Astrocyte of the spinal cord (primary cell): ENCODE measurements at places on chromosomes 11 and 22.

- no peak for DNase-seq
These were observed 9.1 kb upstream of the MN1 start for GRCh38 chr22:27810609-27811151.

GRCh38 chr11:88354912-88355311, 17.4 kb upstream of the CTSC start:
- DNase-seq: no peak

- no peak for DNase-seq
These were observed 23.6 kb downstream of the SLC5A12 start for GRCh38 chr11:26698224-26698623.

DNA sequence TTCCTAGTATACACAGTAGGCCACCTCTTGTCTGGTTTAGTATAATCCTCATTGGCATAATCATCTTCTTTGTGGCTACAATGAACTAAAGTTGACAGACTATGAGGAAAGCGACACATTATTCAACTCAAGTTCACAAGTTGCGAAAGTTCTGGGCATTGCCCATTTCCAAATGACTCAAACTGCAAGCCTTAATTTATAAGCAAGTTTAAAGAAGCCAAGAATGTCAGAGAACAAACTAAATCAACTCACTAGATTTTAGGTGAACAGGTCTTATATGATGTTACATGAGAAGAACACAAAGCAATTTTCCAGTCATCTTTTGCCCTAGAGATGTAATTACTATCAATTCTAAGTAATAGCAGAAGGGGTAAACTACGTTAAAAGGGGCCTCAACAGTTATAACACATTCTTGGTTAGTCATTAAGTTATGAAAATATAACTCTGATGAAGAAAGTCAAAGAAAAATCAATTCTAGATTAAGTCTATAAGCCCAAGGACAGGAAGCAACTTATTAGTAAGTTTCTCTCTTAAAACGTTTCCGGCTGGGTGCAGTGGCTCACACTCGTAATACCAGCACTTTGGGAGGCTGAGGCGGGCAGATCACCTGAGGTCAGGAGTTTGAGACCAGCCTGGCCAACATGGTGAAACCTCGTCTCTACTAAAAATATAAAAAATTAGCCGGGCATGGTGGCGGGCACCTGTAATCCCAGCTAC, 21.5 kb downstream of the PICALM start:
- DNase-seq: no peak

- DNase-seq: no peak
These were observed 16.7 kb downstream of the DDX25 start for GRCh38 chr11:125921042-125921441.

GRCh38 chr11:129997513-129997912, 5.1 kb downstream of the PRDM10 start:
- no peak for DNase-seq

GRCh38 chr22:39240831-39241793, 3.7 kb downstream of the PDGFB start:
- no peak for DNase-seq

GRCh38 chr11:36039471-36039870, 95.6 kb downstream of the LDLRAD3 start:
- DNase-seq: no peak

DNA sequence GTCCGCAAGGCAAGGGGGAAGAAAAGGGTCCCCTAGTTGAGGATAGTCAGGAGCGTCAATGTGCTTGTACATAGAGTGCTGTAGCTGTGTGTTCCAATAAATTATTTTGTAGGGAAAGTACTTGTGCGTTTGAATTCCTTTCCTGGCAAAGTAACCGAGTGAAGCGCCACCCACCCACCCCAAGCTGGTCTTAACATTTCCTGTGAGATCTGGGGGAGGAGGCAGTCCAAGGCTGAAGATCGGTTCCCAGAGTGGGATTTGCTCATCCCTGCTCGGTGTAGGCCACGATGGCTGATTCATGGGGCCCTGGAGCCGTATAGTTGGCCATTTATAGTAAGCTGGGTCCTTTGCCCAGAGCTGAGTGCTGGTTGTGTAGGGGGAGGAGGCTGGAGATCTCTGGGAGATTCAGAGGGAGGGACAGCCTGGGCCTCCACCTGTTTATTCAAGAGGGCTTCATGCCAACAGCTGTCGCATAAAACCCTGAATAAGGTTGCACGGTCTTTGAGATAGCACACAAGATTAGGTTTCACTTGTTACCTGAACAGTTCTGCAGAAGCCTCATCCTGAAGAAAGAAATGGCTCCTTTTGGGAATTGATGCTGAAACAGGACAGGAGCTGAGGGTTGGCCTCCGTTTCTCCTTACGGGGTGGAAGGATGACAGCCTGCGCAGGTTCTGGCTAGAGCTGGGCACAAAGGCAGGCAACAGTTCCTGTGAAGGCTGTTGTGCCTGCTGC, 2.4 kb downstream of the ATF4 start:
- peak; percentile 57 for DNase-seq

DNA sequence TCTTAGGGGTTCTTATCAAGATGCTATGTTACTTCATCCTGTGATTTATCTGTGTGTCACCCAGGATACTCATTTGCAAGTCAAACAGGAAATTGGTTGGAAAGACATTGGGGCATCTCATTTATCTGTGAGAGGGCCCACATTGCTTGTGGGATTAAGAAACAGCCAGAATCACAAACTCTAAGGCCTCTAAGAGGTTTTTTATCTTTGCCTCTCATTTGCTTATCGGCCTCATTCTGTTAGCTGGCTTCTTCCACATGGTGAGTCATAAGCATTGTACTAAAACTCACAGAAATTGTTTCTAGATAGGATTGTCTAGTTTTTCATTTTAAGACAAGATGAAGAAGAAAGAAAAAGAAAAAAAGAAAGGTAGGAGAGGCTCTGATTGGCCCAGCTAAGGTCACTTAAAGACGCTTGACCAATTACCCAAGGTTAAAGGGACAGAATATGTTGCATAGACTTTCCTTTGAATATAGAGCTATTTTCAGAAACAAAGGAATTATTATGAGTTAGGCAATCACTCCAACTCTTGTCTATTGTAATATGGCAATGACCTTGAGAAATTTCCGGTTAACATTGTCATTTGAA, 121.9 kb downstream of the ARHGAP42 start:
- peak; percentile 69 for DNase-seq

GRCh38 chr11:47854667-47855066, 6.5 kb upstream of the NUP160 start:
- DNase-seq: no peak

DNA sequence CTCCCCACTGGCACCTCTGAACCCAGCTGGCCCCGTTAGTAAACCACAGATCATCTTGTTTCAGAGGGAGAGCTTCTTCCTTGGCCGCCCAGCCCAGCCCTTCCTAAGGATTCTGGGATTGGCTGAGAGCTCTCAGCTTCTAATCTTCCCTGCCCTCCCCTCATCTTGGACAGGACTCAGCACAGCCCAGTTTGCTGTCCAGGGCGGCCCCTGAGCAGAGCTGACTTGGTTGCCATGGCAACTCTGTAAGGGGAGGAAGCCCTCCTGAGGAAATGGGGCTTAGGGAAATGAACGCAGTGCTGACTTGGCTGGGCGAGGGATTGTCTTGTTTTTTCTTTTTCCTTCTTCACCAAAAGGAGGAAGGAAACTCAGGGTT, 4.6 kb downstream of the APOL4 start:
- DNase-seq: peak; percentile 43

DNA sequence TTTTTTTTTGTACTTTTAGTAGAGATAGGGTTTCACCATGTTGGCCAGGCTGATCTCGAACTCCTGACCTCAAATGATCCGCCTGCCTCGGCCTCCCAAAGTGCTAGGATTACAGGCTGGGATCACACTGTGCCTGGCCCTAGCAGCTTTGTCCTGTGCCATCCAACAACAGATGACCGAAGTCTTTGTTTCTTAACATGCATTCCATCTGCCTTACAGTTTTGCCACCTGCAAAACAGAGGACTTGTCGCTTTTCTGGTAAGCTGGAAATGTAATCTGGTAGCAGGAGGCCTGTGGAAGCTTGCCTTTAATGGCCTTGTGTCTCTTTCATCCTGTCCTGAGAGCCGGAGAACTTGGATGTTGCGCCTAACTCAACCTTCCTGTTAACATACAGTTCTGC, 58.7 kb upstream of the PPP6R3 start:
- DNase-seq: no peak

GRCh38 chr11:94549146-94549545, 5.4 kb downstream of the FUT4 start:
- DNase-seq: no peak

GRCh38 chr11:2577031-2577990, 122.5 kb downstream of the KCNQ1OT1 start:
- no peak for DNase-seq

- DNase-seq: no peak
These were observed 18.9 kb downstream of the EPS8L2 start for GRCh38 chr11:724778-725386.

DNA sequence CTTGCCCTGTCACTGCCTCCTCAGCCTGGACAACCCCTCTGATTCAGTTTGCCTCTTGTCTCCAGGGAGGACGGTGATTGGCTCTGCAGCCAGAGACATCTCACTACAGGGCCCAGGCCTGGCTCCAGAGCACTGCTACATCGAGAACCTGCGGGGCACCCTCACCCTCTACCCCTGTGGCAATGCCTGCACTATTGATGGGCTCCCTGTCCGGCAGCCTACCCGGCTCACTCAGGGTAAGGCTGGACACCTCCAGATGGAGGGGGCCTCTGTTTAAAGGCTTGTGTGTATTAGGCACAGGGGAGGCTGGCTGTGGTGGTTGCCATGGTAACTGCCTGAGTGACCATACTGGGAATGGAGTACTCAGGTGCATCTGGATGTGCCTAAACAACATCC, 8.6 kb downstream of the PHLDB1 start:
- no peak for DNase-seq

DNA sequence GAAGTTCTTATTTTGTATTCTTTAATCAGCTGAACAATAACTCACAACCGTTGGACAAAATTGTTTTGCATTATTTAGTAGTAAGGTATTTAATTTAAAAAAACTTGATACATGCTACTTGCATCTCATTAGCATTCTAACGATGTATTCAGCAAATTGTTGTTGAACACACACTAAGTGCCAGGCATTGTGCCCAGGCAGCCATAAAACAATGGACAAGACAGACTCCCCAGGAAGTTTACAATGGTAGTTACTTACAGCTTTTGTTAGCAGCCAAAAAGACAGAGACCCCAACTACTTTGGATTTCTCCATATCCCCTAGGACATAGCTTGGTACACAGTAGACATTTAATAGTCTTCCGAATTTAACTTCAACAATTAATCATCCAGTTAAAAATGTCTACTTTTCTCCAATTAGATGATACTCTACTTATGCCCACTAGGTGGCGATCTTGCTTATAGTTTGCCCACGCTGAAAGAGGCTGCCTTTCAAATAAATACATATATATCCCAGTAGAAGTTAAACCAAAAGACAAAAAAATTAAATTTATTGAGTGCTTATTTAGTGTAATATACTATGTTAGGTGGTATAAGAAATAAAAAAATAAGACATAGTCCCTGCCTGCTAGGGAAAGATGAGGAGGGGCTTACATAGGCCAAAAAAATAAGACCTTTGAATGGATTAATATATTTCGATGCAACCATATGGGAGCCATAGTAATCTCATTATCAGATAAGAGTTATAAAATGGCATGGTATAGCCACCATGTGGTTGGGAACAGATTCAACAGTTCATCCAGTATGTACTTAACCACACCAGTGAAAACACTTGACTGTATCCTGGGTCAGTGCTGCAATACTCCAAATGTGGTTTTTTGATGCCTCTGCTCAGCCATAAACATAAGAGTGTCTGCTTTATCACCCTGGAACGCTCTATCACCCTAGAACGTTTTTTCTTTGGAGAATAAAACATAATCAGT, 2.0 kb upstream of the FJX1 start:
- DNase-seq: peak; percentile 68

DNA sequence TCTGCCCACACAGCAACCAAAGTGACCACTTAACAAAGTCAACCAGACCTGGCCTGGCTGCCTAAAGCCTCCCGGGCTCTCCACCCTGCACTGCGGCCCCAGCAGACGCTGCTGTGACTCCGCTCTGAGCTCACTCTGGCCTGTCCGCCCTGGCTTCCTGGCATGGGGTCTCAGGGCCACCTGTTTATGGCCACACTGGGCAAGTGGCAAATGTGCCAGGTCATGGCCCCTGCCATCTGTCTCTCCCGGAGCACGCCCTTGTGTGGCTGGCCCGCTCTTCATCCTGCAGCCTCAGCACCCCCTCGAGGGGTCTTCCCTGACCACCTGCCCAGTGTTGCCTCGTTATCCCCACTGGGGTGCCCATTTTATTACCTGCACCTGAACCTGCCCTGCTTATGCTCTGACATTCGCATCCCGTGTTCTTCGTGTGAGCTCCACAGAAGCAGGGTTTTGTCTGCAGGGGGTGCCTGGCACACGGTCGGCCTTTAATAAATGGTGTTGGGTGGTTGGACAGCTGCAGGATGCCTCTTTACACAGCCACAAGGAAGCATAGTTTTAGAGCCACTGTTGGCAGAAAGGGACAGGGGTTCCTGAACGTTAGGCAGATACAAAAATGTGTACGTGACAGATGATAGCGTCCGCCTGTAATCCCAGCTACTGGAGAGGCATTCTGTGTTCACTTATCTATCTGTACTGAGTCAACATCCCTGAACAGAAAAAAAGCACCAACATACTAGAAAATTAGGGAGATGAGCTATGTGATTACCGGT, 785.6 kb downstream of the TBC1D22A start:
- no peak for DNase-seq

DNA sequence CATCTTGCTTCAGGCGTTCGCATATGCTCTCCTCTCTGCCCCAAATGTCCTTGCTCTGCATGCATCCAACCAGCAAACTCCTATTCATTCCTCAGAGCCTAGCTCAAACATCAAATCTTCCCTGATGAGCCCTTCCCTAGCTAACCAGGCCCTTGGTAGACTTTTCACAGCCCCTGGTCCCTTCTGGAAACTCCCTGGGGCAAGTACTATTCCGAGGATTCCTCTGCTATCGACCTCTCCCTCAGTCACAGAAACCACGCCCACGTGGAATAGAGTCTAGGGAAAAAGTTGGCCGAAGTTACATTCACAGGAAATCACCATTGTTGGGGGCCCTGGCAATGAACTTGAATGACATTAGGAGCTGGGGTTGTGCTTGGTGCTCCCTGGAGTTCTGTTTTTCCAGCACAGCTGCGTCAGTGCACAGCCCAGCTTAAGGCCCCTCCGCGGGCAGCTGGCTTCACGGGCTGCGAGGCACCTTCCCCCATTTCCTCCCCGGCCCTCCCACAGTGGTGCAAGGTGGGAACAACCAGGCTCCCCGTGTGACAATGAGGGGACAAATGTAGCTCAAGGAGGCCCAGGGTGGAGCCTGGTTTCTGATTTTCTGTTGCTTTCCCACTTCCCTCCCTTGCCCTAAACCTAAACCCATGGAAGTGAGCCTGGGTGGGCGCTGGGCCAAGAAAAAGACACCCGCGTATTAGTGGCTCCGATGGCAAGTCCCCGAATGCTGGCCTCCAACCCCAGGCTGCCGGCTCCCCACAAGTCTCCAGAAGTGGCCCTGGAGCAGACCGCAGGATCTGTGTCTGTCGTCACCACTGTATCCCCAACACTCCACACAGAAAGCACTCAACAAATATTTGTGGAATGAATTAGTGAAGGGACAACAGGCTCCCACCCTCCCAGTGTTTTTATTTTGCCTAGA, 4.3 kb upstream of the ATP5MGL start:
- DNase-seq: peak; percentile 23

GRCh38 chr22:50445880-50446707, 28.7 kb downstream of the SBF1 start:
- DNase-seq: no peak
